ENCODE measurements at places on chromosomes 3 and 15. TPM values are rescaled to one million over a fixed set of nuclear protein-coding genes. Genes with fewer than 3 reads are reported as not detected.

The TMEM266 gene
- total RNA-seq = 0.17 TPM

The TAMM41 gene
- total RNA-seq = 3.5 TPM

The GXYLT2 gene
- 24.1 TPM for total RNA-seq

The TMEM212 gene
- not detected for total RNA-seq

The GPR62 gene
- total RNA-seq = not detected

The SUCLG2 gene
- 80.5 TPM for total RNA-seq

The CSNK1G1 gene
- total RNA-seq = 20.3 TPM

The RAB11A gene
- 70.1 TPM for total RNA-seq

The ANAPC13 gene
- total RNA-seq = 92.4 TPM

The MYO5A gene
- total RNA-seq = 27.4 TPM

The KIF15 gene
- total RNA-seq = 1.3 TPM

The AHSG gene
- not detected for total RNA-seq

The NFKBIZ gene
- 15.1 TPM for total RNA-seq

The MAN2A2 gene
- total RNA-seq = 11.2 TPM

The CCR5 gene
- total RNA-seq = not detected

The GOLGA8Q gene
- total RNA-seq = 2.8 TPM

The CYP8B1 gene
- not detected for total RNA-seq

The PGBD4 gene
- total RNA-seq = 1.8 TPM

Measured in bronchial smooth muscle cell (primary cell).